ENCODE measurements at places on chromosomes 3 and 15.
A peak's percentile ranks its signal among the peaks of the same experiment; 100 is the strongest.

DNA sequence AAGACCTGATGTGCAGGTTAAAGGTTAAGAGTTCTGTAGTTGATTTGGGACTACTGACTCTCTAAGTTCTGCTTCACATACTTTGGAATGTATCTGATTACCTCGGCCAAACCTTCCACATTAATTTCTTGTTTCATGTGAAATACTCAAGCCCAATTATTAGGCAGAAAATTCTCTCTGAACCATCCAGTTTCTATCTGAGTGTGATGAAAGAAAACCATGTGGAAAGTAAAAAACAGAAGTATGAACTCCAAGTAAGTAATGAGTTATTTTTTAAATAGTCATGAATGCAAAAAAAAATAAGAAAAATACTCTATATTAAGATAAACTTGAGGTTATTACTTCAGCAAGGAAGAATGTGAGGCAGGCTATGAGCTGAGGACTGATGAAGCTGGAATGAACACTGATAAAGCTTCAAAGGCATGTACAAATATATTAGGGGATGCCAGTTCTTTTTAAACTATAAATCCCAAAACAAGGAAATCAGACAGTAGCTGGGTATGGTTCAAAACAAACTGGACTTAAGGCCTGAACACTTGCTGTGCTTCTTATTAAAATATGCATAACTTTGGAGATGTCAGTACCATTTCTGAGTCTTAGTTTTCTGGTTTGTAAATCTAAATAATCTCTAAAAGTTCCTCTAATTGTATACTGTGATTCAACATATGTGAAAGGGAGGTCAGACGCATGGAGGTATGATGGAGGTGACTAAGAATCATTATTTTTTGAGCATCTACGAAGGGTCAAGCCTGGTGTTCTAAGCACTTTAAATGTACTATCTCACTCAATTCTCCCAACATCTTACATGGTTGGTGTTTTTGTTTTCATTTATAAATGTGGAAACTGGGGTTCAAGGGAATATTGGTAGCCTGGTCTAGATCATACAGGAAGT, 59.6 kb downstream of the COL6A6 start:
- DNase-seq: peak; percentile 72

GRCh38 chr3:24220859-24221657, 273.6 kb downstream of the THRB start:
- peak; percentile 95 for DNase-seq

DNA sequence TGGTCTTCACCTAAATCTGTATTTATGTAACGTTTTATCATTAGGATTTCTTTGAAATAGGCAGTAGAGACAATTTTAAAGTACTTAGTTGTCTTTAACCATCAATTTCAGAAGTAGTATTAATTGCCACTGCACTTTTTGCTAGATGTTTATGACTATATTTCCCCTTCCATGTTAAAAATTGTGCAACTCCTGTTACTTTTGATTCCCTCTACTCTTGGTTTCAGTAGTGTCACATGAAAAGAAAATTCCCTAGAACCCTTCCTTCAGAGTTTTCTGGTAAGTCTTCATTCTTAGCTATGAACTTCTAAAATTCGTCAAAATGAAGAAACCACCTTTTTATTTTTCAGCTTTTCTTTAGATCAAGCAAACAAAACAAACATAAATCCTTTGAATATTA, 7.1 kb downstream of the PIAS1 start:
- no peak for DNase-seq

- DNase-seq: no peak
Measured at GRCh38 chr3:119628816-119629445, 31.2 kb downstream of the PLA1A start.

DNA sequence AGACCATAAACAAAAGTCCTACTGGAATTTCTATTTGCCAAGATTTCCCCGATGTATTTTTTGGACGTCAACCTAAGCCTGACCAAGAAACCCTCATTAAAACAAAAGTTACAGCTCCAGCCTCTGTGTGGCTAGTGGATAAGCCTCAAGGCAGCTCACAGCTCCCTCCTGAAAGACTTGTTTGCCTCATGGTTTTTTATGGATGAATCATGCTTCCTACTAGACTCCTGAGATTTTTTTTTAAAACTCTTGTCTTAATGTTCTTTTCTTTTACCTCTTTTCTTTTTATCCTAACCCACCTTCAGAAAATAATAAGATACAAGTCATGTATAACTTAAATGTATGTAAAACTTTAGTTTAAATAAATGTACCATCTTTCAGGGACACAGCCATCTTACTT, 52.4 kb downstream of the SUCNR1 start:
- peak; percentile 83 for DNase-seq

DNA sequence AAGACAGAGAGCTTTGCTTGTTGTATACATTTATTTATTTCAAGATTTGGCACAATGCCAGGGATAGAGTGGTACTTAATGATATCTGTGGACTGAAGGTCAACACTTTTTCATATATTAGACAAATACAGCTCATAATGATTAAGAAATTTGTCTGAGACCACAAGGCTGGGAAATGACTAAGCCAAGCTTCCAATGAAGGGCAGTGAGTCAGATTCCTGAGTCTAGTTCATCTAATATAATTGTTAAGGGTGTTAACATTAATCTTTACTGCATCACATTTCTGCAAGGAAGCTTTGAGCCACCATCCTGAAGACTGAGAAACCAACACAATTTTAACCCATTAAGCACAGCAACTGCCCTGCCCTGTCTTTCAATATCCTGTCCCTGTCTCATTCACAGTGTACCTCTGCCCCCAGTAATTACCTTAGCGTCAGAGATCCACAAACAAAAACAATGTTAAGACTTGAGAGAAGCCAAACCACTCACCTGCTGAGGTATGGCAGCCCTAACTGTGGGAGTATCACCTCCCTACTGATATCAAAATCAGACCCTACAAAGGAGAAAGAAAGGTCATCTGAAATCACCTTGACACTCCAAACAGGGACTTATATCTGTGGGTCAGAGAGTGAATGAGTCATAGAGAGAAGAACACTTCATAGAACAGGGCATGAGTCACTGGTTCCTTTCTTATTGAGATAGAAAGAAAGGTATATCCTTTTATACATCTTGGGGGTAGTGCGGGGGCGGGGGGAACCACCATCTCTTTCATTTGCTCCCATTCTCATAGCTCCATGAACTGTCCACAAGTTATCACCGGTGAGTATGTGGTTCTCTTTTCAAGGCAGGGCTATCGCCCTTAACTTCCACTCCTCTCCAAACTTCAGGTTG, 74.7 kb downstream of the MAGI1 start:
- DNase-seq: peak; percentile 96

GRCh38 chr15:91338766-91339165, 238.7 kb downstream of the SV2B start:
- peak; percentile 37 for DNase-seq

DNA sequence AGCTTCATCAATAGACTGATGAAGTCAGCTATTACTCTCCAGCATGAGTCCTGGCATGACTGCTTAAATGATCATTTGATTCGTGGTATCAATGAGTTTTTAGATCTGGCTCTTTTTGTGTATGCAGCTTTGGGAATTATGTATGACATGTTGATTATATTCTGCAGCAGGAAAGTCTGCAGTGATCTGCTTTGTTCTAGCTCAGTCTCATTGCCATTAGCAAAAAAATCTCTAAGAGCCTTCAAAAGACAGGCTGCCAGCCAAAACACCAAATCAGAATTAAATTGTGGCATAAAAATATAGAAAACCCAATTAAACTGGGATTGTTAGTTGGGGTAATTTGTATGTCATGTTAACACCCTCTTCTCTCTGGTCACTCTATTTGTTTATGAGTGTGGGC, 1021.0 kb upstream of the SEMA6D start:
- DNase-seq: no peak

DNA sequence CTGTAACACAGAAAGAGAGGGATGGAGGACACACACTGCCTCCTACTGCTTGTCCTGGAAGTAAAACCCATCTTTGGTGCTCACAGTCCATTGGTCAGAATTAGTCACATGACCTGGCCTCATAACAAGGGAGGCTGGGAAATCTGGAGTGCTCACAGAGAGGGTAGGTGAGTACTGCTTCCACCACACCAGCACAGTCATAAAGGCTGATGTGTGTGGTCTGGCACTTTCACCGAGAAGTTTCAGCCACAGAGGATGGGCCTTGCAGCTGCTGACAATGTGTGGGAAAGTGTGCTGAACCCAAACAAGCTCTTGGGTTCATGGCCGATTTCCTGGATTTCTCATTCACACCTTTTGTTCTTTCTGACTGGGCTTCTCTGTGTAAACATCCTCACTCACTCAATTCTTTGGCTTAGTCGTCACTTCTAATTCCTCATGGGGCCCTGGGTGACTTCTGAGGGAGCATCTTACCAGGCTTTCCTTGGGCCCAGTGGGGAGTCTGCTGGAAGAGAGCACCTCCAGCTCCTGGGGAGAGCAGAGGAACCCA, 100.7 kb downstream of the ASB7 start:
- DNase-seq: peak; percentile 82

GRCh38 chr15:63291507-63291906, 14.1 kb downstream of the APH1B start:
- DNase-seq: peak; percentile 89

GRCh38 chr3:191383124-191383523, 52.8 kb upstream of the UTS2B start:
- DNase-seq: peak; percentile 77

DNA sequence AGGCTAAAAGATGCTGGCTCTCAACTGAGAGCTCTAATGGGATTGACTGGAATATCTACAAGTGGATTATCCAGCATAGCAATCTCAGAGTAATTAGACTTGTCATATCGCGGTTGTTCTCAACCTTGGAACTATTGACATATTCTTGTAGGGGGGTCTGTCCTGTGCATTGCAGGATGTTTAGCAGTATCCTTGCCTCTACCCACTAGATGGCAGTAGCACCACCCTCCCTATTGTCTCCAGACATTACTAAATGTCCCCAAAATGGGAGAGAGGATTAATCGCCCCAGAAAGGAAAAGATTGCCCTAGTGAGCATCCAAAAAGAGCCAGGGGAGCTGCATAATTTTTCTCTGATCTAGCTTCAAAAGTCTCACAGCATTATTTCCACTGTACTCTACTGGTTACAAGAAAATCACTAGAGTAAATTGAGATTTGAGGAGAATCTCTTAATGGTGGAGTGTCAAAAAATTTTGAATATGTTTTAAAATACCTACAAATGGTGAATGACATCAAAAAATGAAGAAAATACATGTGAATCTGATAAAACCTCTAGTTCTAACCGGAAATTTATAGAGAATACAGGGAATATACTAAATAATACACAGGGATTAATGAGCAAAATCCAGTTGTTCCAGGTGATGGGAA, 388.2 kb upstream of the AGTR1 start:
- peak; percentile 56 for DNase-seq

DNA sequence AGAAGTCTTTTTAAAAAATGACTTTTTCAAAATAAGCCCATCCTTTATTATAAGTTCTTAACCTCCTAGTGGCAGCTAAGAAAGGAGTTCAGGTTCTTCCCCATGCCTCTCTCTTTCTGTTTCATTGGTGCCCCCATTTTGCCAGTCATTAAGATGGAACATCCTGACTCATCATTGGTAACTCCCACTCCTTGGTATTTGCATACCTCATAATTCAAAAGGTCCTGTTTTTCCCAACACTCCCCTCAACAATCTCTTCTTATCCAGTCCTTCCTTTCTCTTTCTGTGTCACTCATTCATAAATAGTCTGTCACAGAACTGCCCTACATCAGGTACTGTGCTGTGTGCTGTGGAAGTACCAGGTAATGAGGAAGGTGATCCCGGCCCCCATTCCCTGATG, 394.0 kb downstream of the FOXP1 start:
- DNase-seq: peak; percentile 35

DNA sequence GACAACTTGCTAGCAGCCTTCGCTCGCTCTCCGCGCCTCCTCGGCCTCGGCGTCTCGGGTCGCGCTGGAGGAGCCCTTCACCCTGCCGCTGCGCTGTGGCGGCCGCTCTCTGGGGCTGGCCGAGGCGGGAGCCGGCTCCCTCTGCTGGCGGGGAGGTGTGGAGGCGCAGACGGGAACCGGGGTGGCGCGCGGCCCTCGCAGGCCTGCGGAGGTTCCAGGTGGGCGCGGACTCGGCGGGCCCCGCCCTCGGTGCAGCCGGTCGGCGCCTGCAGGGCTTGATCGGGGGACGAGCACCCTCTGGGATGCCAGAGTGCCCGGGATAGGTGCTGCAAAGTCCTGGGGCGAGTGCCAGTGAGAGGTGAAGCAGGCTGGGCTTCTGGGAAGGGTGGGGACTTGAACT, 989.9 kb downstream of the ROBO2 start:
- DNase-seq: no peak

- DNase-seq: no peak
Measured at GRCh38 chr3:124843506-124844177, 43.5 kb downstream of the ITGB5 start.

DNA sequence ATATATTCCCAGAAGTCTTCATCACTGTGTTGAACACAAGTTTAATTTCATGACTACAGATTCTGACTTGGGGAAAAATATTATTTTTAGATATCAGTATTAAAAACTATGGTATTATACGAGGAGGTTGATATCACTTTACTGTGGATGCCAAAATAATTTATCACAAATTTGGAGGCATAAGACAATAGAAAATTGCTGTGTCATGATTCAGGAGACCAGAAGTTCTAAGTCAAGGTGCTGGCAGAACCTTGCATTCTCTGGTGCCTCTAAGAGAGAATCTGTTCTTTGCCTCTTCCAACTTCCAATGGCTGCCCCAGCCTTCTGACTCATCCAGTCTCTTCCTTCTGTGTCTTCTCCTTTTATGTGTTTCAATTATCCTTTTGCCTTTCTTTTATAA, 325.0 kb upstream of the CNTN4 start:
- no peak for DNase-seq

- DNase-seq: no peak
Measured at GRCh38 chr3:171458864-171459136, 1.4 kb downstream of the TNIK start.

DNA sequence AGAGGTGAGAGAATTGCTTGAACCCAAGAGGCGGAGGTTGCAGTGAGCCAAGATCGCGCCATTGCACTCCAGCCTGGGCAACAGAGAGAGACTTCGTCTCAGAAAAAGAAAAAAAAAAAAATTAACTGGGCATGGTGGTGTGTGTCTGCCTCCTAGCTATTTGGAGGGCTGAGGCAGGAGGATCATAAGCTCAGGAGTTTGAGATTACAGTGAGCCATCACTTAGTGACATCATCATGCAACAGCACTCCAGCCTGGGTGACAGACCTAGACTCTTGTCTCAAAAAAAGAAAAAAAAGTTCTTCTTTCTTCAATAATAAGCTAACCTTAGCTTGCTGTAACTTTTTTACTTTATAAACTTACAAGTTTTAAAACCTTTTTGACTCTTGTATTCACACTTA, 99.8 kb downstream of the SLMAP start:
- no peak for DNase-seq

- peak; percentile 31 for DNase-seq
Measured at GRCh38 chr3:41900265-41900664, 61.6 kb downstream of the ULK4 start.

DNA sequence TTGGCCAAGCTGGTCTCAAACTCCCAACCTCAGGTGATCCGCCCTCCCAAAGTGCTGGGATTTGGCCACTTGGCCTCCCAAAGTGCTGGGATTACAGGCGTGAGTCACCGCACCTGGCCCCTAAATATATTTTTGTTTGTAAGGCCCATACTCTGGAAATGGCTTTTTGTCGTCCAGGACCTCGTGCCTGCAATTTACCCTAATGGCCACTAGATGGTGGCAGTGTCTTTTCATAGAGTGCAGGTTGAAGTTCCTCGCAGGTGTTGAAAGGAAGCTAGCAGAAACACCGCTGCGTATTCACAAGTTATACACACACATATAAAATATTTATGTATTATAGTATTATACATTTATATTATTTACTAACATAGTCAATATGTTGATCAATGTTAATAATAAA, 97.2 kb downstream of the LRTM1 start:
- no peak for DNase-seq

Measured in fibroblast of skin of abdomen (primary cell).